ENCODE measurements at places on chromosomes 16 and 17.
A peak's percentile ranks its signal among the peaks of the same experiment; 100 is the strongest.

DNA sequence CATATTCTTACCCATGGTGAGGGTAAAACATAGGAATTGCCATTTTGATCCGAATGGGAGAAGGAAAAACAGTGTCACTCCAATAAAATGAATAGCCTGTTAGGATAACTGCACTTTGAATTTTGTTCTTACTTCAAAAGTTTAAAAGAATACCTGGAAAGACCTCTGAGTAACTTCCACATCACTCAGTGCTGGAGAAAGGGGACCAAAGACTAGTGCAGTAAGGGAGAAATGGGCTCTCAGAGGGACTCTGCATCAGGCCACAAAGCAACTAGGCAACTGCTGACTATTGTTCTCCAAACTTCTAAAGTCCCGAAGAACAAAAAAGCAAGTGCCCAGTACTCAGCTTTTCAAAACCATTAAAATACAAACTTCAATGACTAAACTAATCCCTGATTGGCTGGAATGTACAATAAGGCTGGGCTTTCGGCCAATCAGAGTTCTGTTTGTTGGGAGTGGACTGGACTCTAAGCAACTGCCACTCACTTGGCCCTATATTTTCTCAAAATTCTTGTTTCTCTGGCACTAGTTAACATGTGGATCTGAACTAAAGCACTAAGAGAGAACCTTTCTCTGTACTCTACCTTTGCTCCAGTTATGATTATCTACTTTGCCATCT lies 6.2 kb downstream of the DNAJC7 start:
- DNase-seq: no peak

DNA sequence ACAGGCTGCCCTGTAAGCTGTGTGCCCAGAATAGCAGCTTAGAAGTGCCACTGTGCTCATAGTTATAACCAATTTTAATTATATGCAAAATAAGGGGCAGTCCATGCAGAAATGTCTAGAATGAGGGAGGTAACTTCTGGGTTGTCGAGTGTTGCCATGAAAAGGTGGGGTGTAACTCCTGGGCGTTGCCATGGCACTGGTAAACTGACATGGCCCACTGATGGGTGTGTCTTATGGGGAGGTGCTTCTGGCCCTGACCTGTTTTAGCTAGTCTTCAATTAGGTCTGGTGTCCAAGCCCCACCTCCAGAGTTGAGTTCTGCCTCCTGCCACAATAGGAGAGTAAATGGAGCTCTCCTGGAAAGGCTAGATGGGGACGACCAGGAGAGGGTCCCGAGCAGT lies 120.6 kb downstream of the SALL1 start:
- no peak for DNase-seq

- no peak for DNase-seq
These were observed 94.7 kb downstream of the GOSR1 start for GRCh38 chr17:30571921-30572320.

- no peak for DNase-seq
These were observed 79.4 kb downstream of the RAP1GAP2 start for GRCh38 chr17:2875608-2876007.

DNA sequence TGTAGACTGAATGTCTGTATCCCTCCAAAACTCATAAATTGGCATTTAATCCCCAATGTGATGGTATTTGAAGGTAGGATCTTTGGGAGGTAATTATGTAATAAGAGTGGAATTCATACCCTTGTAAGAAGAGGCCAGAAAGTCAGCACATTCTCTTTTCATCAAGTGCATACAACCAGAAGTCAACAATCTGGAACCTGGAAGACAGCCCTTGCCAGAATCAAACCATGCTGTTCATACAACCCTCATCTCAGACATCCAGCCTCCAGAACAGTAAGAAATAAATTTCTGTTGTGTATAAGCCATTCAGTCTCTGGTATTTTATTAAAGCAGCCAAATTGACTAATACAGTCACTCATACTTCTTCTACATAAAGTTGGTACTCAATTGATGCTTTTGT lies 481.0 kb upstream of the SOX9 start:
- no peak for DNase-seq

DNA sequence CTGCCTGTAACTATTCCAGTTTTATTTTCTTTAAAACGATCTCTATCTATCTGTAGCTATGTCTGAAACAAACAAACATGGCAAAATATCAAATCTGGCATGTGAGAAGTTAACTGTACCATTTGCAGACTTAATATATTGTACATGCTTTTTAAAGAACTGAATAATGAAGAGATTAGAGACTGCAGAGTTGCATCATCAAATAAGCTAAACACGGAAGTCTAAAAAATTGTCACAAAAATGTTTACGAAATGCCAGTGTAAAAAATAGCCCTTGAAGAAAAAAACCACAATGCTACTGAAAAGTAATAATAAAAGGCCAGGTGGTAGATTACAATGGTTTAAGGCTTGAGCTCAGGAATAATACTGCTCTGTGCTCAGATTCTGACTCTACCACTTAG lies 43.1 kb downstream of the HS3ST3A1 start:
- DNase-seq: no peak

DNA sequence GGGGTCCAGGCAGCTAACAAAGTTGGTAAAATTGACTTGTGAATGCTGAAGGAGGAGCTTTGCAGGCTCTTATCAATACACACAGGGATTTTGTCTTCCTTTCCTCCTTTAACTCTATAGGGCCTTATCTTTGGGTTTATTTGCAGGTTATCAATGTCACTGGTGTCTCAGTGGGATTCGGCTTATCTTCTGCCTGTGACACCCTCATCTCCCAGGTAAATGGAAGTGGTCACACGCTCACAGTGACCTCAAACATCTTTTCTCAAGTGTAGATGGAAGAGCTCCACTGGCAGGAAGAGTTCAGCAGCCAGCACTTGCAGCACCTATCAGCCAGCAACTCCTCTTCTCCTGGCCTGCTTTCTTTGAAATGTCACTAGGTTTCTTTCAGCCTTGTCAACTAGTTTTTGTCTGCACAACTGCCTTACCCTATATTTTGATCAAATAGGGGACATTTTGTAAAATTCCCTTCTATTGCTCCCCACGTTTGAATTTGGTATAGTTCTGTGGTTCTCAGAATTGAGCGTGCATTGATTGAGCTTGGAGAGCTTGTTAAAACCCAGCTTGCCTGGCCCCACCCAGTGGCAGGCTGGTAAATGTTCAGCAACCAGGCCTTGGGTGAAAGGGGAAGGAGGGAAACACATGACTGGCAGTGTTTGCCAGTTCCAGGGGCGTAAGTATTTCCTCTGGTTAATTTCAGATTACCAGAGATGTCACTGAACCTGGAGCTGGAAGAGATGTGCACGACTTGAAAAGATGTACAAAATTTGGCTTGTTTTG lies 12.8 kb downstream of the SLC47A1 start:
- no peak for DNase-seq

- DNase-seq: no peak
These were observed 195.8 kb downstream of the IRX5 start for GRCh38 chr16:55126456-55126855.

GRCh38 chr16:28984619-28985135 lies at the start of gene LAT:
TSS of gene LAT (plus strand) at chr16:28985052. CDS start at chr16:28985418, 366 bp downstream.
- peak; percentile 70 for DNase-seq

DNA sequence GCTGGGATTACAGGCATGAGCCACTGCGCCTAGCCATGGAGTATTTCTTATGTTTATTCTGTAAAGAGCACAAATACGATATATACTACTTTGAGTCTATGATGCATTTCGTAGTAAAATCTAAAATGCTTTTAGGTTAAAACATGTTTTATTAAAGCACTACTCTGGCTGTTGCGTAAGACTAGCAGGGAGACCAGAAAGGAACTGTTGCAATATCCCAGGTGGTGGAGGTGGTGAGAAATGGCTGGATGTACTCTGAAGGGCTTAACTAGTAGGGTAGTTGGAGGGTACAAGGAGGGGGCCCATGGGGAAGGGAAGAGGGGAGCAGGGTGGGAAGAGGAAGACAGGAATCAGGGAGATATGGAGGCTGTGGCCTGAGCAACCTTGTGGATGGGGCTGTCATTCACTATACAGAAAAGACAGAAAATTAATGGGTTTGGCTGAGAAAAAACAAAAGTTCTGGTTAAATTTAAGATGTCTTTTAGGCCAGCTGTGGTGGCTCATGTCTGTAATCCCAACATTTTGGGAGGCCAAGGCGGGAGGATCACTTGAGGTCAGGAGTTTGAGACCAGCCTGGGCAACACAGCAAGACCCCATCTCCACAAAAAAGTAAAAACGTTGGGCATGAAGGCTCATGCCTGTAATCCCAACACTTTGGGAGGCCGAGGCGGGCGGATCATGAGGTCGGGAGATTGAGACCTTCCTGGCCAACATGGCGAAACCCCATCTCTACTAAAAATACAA lies 35.8 kb downstream of the ST3GAL2 start:
- DNase-seq: no peak

- DNase-seq: no peak
These were observed 62.4 kb downstream of the SOX9 start for GRCh38 chr17:72183194-72183685.

- no peak for DNase-seq
These were observed 389.2 kb upstream of the SALL1 start for GRCh38 chr16:51540259-51540658.

DNA sequence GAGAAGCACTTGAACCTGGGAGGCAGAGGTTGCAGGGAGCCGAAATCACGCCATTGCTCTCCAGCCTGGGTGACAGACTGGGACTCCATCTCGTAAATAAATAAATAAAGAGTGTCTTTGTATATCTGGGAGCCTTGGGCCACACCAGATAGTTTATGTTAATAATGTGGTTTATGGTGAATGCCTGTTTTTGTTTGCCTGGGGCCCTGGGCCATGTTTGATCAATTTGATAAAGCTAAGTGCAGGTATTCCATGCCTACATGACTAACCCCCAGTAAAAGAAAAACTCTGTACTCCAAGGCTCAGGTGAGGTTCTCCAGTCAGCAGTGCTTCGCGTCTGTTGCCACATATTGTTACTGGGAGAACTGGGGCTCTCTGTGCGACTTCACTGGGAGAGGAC lies 15.1 kb downstream of the SCIMP start:
- no peak for DNase-seq

- no peak for DNase-seq
These were observed 63.6 kb upstream of the DOC2B start for GRCh38 chr17:245020-245419.

GRCh38 chr16:51056331-51056730 lies 94.7 kb downstream of the SALL1 start:
- DNase-seq: no peak

DNA sequence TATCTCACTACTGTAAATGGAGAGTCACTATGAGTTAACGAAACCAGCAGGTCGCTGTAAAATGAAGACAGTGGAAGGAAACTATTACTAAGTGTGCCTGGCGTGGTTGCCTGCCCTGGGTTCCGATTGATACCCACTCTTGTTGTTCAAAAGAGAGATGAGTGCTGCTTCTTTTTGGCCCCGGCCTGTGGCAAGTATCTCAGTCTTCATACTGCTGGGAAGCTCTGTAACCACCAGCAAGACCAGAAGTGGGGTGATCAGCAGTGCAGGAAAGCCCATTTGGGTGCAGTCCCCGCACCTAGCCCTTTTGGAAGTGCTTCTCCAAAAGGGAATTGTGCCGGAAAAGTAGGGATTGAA lies 104.5 kb downstream of the SNX29 start:
- DNase-seq: no peak

- no peak for DNase-seq
These were observed 4.5 kb downstream of the OR1F1 start for GRCh38 chr16:3192476-3193019.

GRCh38 chr16:66269617-66270332 lies 96.7 kb upstream of the CDH5 start:
- DNase-seq: no peak

DNA sequence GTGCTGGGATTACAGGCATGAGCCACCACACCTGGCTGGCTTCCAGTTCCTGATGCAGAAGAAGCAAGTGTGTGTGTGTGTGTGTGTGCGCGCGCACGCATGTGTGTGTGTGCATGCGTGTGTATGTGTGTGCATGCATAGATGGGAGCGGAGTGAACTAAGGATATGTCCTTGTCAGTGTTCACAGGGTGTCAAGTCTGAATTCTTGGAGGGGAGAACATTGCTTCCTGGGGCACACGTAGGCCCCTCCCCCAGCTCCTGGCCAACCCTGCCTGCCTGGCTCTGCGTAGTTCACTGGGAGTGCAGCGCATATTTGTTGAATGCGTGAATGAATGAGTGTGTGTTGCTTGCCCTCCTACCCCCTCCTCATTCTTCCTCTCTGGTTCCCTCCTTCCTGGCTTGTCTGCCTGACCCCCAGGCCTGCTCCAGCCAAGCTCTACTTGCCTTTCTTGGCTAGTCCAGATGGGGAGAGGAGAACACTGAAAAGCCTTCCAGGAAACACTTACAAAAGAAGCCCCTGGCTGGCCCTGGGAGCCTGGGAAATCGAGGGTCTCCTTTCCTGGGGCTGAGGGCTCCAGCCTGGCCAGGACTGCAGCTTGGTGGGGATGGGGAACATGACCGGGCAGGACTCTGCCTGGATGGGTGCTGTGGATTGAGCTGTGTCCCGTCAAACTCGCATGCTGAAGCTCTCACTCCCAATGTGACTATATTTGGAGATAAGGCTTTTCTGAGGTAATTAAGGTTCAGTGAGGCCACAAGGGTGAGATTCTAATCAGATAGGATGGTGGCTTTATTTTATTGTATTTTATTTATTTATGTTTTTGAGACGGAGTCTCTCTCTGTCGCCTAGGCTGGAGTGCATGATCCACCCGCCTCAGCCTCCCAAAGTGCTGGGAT lies 27.9 kb downstream of the IGFBP4 start:
- DNase-seq: no peak

GRCh38 chr16:11572301-11572995 lies 14.3 kb downstream of the LITAF start:
- DNase-seq: peak; percentile 31

GRCh38 chr16:457732-458400 lies 32.4 kb downstream of the RAB11FIP3 start:
- no peak for DNase-seq

GRCh38 chr17:83190601-83191387 lies 111.4 kb downstream of the METRNL start:
- DNase-seq: no peak

DNA sequence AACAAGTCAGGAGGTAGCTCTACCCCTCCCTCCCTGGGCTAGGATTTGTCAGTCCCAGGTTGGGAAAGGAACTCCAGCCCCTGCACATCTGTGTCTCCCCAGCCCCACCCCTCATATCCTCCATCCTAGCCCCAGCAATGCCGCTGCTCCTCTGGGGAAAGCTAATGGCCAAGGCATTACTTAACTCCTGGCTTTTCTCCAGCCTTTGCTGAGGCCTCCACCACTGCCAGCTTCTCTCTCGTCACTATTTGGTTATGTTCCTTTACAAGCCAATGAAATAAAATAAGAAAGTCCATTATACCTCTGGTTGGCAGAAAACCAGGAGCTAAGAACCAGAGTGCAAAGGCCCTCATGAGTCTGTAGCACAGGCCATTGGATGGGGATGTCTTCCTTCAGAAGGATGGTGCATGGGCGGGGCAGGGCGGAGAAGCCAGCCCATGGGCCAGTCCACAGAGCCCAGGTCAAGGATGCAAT lies 171.0 kb downstream of the CCDC182 start:
- DNase-seq: no peak

DNA sequence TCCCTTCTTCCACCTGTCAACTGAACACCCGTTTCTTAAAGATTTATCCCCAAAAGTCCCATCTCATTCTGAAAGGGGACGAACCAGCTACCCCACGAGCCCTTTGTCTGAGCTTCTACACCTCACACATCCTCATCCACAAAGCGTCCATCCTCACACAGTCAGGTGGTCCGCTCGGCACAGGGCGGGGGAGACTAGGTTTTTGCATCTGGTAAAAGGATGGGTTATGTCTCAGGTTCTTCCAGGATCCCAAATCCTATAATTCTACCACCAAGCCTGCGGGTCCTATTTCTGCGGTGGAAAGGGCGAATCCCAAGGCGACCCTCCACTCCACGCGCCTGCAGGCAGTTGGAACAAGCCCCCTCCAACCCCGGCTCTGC lies 458 bp downstream of the GFOD2 start:
- DNase-seq: no peak

- no peak for DNase-seq
These were observed 360.6 kb upstream of the XYLT1 start for GRCh38 chr16:17831330-17831729.

Data from activated CD4-positive, alpha-beta T cell treated with anti-CD3 and anti-CD28 coated beads for 1 hour (primary cell).